Astrocyte (in vitro differentiated cells and primary cell): ENCODE measurements at places on chromosomes 2 and 18. TPM values are rescaled to one million over a fixed set of nuclear protein-coding genes. Genes with fewer than 3 reads are reported as not detected.
A peak's percentile ranks its signal among the peaks of the same experiment; 100 is the strongest.

- no peak overlapping the region for H3K27ac ChIP-seq
- no peak for DNase-seq
Observed at GRCh38 chr2:203484266-203485112, 50.6 kb downstream of the RAPH1 start.

GRCh38 chr18:905307-905947, 756 bp downstream of the ADCYAP1 start:
- no peaks in the 10 kb centered on the region for H3K36me3 ChIP-seq
- H3K4me3 ChIP-seq, result no peak overlapping the region
- no peak overlapping the region for H3K27ac ChIP-seq
- peaks cover 20% of the 10 kb centered on the region for H3K4me1 ChIP-seq
- peaks cover 86% of the 10 kb centered on the region for H3K27me3 ChIP-seq

DNA sequence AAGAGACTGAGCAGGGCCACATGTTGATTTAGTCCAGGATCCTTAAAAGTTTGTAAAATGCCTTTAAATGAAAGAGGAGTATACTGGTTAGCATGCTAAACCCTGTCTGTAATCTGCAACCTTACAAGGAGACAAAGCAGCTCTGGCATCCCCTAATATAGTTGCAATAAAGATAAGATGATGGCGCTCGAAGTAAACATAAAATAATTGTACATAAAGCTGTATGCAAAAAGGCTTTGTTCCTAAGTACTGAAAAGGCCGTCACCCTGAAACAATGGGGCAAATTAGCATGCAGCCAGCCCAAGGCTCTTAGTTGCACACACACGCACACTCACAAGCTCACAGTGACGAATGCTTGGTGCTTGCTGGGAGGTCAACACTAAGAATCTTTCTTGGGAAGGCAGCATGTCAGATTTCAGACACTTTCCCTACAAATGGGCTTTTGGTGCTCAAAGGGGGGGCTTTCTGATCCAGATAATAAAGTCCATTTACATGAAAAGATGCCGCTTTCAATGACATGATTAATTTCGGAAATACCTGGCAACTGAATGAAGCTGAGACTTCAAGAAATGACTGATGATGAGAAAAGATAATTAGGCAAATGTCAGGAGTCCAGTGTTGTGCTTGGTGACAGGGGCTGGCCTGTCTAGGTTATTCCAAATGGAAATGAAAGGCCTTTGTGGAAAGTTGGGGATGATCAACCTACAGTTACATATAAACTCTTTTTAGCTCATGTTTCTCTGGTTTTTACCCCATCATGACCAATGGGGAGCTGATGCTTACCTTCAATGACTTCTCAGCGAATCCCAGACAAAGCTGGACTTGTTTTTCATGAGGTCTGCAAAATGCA, 370.3 kb downstream of the MEIS1 start:
- H3K4me3 ChIP-seq, result no peak overlapping the region
- DNase-seq, result peak; percentile 75
- no peaks in the 10 kb centered on the region for H3K36me3 ChIP-seq
- no peaks in the 10 kb centered on the region for H3K27me3 ChIP-seq
- H3K27ac ChIP-seq, result no peak overlapping the region

DNA sequence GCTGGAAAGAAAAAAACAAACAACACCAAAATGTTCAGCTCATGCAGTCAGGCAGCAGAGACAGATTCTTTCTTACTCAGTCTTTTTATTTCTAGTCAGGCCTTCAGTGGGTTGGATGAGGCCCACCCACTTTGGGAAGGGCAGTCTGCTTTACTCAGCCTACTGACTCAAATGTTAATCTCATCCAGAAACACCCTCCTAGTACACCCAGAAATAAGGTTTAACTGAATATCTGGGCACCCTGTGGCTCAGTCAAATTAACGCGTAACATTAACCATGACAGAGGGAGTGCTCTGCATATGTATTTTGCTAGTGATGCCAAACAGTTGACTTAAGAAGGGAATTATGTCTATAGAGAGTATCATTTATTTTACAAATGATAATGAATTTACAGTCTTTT, 401.6 kb downstream of the PARD3B start:
- H3K36me3 ChIP-seq, result no peaks in the 10 kb centered on the region
- peaks cover 3% of the 10 kb centered on the region for H3K4me1 ChIP-seq
- no peaks in the 10 kb centered on the region for H3K27me3 ChIP-seq
- DNase-seq, result no peak
- no peak overlapping the region for H3K27ac ChIP-seq
- H3K4me3 ChIP-seq, result no peak overlapping the region

GRCh38 chr18:79556829-79557585, 122.6 kb upstream of the CTDP1 start:
- H3K27ac ChIP-seq, result no peak overlapping the region
- H3K36me3 ChIP-seq, result no peaks in the 10 kb centered on the region
- no peak overlapping the region for H3K4me3 ChIP-seq
- H3K4me1 ChIP-seq, result no peaks in the 10 kb centered on the region
- peaks cover 3% of the 10 kb centered on the region for H3K27me3 ChIP-seq

- H3K27me3 ChIP-seq, result no peaks in the 10 kb centered on the region
- H3K27ac ChIP-seq, result peak overlapping the region; percentile 39
- no peak for DNase-seq
- H3K4me3 ChIP-seq, result no peak overlapping the region
- H3K36me3 ChIP-seq, result no peaks in the 10 kb centered on the region
Observed at GRCh38 chr18:21164548-21165095, 53.0 kb upstream of the ROCK1 start.

DNA sequence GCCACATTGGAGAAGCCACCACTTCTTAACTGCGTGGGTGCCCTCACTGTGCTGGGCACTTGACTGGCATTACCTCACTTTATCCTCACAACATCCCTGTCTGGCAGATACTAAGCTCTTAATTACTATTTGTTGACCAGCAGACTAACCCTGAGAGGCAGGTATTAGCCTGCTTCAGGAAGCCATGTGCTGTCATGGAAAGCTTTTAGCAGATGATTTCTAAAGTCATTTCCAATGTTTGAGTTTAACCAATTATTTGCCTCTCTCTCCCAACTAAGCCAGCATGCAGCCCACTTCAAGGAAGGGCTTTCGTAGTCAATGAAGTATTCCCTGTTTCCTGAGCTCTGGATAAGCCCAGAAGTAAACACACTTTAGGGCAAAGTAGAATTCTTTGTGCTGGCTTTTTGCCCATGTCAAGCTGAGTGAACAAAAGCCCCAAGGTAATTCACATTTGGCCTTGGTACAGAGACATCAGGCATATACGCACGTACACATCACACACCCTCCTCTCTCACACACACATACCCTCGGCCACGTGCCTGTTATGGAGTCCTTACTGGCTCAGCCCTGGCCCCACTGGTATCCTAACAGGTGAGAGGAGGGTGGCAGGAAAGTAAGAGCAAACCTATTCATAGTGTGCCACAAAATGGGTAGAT, 108.6 kb downstream of the C1D start:
- no peaks in the 10 kb centered on the region for H3K36me3 ChIP-seq
- DNase-seq, result no peak
- no peaks in the 10 kb centered on the region for H3K27me3 ChIP-seq
- no peaks in the 10 kb centered on the region for H3K4me1 ChIP-seq
- no peak overlapping the region for H3K27ac ChIP-seq

DNA sequence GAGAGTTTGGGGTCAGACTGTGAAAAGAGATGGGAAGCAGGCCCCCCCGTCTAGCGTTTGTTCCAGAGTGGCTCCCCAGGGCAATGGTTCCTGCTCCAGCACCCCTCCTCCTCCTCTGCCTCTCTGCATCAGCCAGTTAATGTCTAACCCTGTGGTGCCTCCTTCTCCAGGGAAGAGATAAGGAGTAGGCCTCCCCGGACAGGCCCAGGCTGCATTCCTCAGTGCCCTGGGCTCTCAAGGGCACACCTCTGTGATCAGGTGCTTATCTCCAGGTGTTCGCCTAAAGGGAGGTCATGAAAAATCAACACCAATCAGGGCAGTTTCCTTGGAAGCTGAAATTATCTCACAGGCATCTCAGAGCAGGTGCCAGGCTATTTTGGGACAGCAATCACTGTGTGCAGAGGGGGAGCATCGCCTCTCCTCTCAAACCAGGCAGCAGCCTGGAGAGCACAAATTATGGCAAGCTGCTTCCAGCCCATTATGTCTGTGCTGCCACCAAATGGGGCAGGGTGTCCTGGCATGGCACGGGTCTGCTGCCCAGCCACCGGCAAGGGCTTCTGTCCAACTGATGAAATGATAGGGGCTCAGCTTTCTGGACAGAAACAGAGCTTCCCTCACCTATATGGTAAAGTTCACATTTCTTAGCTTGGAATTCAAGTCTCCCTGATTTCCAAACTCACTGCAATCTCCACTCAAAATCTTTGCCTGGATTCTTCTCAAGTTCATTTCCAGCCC, 255.8 kb upstream of the SLC14A2 start:
- H3K27me3 ChIP-seq, result no peaks in the 10 kb centered on the region
- H3K4me1 ChIP-seq, result peaks cover 14% of the 10 kb centered on the region
- no peaks in the 10 kb centered on the region for H3K36me3 ChIP-seq
- no peak for DNase-seq
- no peak overlapping the region for H3K4me3 ChIP-seq

GRCh38 chr2:237062585-237062984, 23.1 kb upstream of the COPS8 start:
- H3K27ac ChIP-seq, result no peak overlapping the region
- H3K4me1 ChIP-seq, result peaks cover 16% of the 10 kb centered on the region
- DNase-seq, result peak; percentile 30
- H3K27me3 ChIP-seq, result no peaks in the 10 kb centered on the region
- no peak overlapping the region for H3K4me3 ChIP-seq

DNA sequence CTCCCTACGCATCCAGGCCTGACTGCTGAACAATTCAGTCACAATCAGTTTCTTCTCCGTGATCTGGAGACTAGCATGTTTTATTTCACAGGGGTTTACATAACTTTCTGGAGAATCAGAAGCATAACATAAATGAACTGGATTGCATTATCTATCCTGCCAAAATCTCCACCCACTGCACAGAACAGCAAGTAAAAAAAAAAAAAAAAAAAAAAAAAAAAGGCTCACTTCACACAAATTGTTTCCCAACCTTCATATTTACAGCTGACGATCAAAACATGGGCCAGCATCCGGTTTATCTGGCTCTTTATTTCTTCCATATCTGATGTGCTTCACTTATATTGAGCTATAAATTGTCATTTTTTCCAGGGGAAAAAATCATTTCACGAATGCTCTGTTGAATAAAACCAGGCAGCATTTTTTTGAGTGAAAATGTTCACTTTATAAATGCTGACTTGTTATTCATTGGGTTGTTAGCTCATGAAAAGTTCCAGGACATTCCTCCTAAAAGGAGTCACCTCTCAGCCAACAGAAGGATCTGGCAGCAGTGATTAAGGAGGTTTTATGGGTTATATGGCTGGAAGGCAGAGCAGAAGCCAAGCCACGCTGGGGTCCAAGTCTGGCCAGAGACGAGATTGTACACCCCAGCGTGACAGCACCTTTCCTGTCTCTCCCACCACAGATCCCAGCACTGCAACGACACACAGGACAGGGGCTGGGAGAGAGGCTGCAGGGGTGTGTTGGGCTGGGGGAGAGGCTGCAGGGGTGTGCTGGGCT, 51.2 kb upstream of the GLI2 start:
- no peak overlapping the region for H3K27ac ChIP-seq
- peaks cover 8% of the 10 kb centered on the region for H3K27me3 ChIP-seq
- no peaks in the 10 kb centered on the region for H3K36me3 ChIP-seq

- DNase-seq, result no peak
- H3K4me3 ChIP-seq, result no peak overlapping the region
- peaks cover 3% of the 10 kb centered on the region for H3K4me1 ChIP-seq
- no peak overlapping the region for H3K27ac ChIP-seq
Observed at GRCh38 chr18:77140439-77141109, 8.0 kb upstream of the MBP start.

- peaks cover 5% of the 10 kb centered on the region for H3K4me1 ChIP-seq
- no peak overlapping the region for H3K27ac ChIP-seq
- H3K36me3 ChIP-seq, result no peaks in the 10 kb centered on the region
- H3K27me3 ChIP-seq, result no peaks in the 10 kb centered on the region
Observed at GRCh38 chr2:168804214-168804613, 1.8 kb downstream of the NOSTRIN start.

DNA sequence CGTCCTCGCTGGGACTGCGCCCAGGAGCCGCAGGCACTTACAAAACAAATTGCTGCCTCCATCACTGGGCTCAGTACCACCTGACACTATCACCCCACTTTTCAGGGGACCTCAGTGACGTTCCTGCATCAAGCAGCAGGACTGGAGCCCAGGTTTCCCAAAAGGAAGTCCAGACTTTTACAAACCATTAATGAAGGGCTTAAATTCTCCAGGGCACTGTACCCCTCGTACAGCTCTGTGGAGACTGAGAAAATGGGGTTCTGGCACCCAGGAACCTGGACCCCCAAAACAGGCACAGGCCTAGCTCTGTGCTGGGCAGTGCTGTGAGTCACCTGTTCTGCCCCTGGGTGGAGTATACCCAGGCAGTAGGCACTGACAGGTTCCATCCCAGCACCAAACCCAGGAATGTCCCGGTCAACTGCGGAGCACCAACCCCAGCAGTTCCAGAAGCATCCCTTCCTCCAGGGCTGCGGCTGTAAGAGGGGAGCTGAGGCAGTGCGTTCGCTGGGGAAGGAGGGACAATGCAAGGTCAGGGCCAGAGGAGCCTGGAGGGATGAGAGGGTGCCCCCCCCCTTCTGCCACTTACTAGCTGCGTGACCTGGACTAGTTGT, 24.6 kb upstream of the NOTO start:
- no peak overlapping the region for H3K27ac ChIP-seq
- no peak for DNase-seq
- H3K4me3 ChIP-seq, result no peak overlapping the region
- H3K36me3 ChIP-seq, result no peaks in the 10 kb centered on the region

- no peak for DNase-seq
- no peak overlapping the region for H3K27ac ChIP-seq
- no peak overlapping the region for H3K4me3 ChIP-seq
- H3K4me1 ChIP-seq, result no peaks in the 10 kb centered on the region
Observed at GRCh38 chr2:30398084-30398873, 48.8 kb upstream of the LCLAT1 start.

DNA sequence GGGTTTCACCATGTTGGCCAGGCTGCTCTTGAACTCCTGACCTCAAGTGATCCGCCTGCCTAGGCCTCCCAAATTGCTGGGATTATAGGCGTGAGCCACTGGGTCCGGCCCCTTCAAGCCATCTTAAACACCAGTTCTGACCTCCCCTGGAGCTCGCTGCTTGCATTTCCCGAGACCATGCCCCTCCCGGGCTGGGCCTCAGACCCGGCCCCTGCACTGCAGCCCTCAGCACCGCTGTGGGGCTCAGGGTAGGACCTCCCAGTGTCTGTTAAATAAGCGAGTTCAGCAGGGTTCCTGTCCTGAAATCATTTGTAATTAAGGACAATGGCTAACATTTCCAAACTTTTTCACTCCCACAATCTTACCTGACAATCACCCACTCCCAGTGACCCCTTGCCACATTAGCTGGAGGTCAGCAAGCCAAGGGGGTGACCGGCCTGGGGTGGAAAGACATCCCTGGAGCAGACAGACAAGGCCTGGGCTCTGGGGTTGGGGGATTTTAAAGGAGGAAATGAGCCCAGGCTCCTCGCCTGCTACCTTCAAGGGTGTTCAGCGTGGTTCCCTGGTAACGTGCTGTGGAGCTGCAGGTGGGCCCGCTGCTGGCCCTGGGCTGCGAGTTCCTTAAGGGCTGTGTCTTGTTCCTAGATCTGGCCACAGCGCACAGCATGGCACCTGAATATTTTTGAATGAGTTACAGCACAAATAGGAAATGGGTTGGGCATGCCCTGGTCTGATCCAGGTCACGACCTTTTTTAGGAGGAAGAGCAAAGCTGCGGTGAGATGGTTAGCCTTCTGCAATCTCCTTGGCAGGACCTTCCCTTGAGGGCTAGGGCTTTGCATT, 15.1 kb downstream of the CYS1 start:
- DNase-seq, result no peak
- no peak overlapping the region for H3K4me3 ChIP-seq
- H3K4me1 ChIP-seq, result no peaks in the 10 kb centered on the region

The CGREF1 gene
- 1.8 and 3.0 TPM in 2 replicates for total RNA-seq

The MAP3K19 gene
- not detected in 2 replicates for total RNA-seq

The TMEM17 gene
- 2.7 and 4.0 TPM in 2 replicates for total RNA-seq

The SLC14A1 gene
- total RNA-seq, result not detected in 2 replicates

The AMER3 gene
- 0.07 TPM in 1 of 2 replicates, not detected in the other for total RNA-seq

The IL18RAP gene
- total RNA-seq, result not detected in 2 replicates

The ASIC4 gene
- 0.39 and 0.70 TPM in 2 replicates for total RNA-seq

The RGPD5 gene
- total RNA-seq, result 34.7 and 41.1 TPM in 2 replicates

The CCDC102B gene
- 7.9 and 10.2 TPM in 2 replicates for total RNA-seq
